Stimulated activated CD8-positive, alpha-beta memory T cell treated with anti-CD3 and anti-CD28 coated beads, Interleukin-15, amount 100 ng/mL, for 4 hours (primary cell): ENCODE measurements at places on chromosomes 12 and 14.
A peak's percentile ranks its signal among the peaks of the same experiment; 100 is the strongest.

DNA sequence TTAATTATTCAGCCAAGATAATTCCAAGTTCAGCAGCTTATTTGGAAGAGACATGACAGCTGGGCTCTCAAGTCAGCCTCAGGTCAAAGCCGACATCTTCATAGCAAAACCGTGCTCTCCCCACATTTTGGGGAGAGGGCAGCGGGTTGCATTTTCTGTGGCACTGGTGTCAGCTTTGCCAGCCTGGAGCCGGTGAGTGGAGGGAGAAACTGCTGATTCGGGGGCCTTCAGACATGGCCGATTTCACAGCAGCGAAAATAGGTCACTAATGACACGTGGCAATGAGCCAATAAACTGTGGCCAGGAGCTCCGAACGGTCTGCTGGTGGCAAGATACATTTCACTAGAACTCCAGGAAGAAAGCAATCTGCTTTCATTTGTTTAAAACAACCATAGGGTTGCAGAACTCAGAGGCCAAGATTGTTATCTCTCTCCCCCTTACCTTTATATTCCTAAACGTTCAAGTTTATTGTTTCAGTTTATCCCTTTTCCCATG is 173.2 kb downstream of the CAND1 start:
- DNase-seq, result no peak

DNA sequence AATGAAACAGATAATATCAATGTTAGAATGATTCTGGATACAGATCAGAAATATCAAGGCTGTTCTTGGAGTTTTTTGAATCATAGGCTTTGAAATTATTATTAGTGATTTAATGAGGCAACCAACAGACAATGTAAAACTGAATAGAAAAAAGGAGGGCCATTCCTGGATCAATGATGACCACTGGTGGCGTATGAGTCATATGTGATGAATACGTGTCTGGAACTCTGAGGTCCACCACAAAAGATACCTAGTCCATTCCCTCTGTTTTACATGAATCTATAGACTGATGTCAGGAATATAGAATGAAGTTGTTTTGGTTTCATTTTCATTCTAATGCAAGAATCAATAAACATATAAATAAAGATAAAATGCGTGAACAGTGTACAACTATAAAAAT is 78.3 kb upstream of the RTL1 start:
- no peak for DNase-seq

DNA sequence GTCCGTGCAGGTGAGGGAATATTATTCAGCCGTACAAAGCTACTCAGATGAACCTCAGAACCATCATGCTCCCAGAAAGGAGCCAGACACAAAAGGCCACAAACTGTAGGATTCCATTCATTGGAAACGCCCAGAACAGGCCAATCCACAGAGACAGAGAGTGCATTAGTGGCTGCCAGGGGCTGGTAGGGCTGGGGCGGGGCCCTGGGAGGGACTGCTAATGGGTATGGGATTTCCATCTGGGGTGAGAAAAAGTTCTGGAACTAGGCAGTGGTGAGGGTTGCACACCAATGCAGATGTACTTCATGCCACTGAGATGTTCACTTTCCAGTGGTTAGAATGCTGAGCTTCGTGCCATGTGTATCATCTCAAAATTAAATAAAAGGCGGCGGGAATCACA is 101.1 kb downstream of the RFLNA start:
- no peak for DNase-seq

DNA sequence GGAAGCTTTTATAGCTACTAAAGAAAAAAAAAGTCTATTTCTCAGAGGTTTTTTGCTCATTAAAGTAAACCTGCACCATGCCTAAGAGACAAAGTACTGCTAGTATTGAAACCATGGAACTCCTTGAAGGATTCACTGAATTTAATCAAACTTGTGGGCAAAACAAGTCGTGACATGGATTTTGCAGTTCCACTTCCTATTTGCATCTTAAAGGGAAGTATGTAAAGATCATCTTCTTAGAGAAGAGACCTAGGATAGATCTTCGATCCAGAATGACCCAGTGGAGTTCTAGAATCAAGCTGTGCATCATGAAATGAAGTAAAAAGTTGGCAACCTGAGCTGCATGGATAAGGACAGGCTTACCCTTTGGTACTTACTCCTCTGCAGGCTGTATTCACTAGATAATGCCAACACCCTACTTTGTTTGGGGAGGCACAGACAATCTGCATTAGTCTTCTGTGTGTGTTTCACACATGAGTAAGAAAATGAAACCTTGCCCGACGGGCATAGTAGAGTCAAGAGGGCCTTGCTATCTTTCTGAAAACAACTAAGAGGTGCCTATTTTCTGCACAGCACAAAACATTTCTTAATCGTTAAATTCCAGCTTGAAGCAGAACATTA is 1.9 kb downstream of the GNG2 start:
- no peak for DNase-seq

- no peak for DNase-seq
Measured at GRCh38 chr12:49541140-49541861, 2.5 kb downstream of the KCNH3 start.

- no peak for DNase-seq
Measured at GRCh38 chr12:42187799-42188198, 43.1 kb upstream of the GXYLT1 start.

DNA sequence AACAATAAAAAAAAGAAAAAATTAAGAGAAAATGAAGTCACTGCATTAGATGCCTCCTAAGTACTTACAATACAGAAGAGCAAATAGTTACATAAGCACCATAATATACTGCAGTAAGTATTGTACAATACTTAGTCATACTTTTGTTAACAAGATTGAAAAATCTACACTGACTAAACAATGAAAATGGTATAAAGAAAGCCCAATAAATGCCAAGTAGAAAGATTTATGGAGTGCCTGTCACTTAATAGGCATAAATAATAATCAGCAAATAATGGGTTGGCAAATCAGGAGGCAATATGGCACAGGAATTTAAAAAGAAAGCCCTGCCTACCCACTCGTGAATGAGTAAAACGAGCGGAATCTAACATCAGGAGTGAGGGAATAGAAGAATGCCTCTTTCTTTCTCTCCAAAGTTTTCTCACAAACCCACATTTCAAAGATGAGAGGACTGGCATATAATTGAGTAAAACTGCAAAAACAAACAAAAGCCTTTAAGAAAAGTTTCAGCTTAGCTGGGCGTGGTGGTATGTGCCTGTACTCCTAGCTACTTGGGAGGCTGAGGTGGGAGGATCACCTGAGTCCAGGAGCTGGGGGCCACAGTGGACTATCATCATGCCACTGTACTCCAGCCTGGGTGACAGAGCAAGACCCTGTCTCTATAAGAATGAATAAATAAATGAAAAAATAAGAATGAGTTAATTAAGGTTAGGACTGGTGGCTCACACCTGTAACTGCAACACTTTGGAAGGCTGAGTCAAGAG is 36.1 kb downstream of the CRY1 start:
- DNase-seq, result no peak

DNA sequence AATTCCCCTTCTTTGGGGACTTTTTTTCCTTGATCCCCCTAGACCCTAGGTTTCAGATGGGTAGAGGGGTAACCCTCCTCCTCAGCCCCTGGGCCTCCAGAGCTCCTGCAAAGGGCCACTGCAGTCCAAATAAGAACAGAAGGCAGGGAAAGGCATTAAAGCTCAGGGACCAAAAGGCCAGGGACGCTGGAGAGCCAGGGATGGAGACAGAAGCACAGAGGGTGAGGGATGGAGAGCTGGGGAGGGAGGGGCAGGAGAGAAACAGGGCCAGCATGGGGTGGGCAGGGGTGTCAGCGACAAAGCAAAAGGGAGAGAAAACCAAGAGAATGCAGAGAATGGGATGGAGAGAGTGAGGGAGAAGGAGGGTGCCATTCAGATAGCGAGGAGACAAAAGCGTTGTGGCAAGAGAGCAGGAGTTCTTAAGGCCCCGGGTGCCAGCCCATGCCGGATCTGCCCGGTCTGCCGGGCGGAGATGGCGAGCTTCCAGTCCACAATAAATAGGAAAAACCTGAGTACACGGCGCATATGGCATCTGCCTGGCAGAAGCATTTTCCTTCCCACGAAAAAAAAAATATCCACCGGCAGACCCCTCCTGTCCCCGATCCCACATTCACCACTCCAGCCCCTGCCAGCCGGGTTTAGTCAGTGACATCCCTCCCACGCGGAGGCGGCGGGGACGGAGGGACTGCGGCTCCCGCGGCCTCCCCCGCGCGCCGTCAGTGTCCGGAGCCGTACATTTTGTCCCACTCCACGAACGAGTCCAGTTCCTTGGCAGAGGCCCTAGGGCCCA is 28.6 kb downstream of the FIGNL2 start:
- DNase-seq, result no peak

GRCh38 chr12:111773801-111774551 is 7.2 kb downstream of the ALDH2 start:
- DNase-seq, result no peak

- DNase-seq, result no peak
Measured at GRCh38 chr12:104553421-104553820, 96.7 kb downstream of the CHST11 start.

DNA sequence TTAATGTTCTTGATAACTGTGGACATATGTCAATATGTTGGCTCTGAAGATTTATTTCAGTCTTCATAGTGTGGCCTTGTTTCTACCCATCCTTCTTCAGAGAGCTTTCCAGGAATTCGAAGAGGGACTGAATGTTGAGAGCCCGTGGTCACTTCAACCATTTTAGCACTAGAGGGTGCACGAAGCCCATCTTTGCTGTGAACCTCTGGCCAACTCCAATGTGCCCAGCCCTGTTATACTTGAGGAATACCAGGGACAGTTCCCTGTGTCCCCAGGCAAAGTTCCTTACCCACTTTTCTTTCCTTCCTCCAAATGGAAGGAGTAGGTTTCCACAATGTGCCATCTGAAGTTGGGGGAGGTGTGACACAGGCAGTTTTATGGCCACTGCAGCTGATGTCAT is 603.5 kb downstream of the RPL10L start:
- no peak for DNase-seq

- DNase-seq, result peak; percentile 21
Measured at GRCh38 chr14:104794099-104794498, 1.4 kb downstream of the AKT1 start.

DNA sequence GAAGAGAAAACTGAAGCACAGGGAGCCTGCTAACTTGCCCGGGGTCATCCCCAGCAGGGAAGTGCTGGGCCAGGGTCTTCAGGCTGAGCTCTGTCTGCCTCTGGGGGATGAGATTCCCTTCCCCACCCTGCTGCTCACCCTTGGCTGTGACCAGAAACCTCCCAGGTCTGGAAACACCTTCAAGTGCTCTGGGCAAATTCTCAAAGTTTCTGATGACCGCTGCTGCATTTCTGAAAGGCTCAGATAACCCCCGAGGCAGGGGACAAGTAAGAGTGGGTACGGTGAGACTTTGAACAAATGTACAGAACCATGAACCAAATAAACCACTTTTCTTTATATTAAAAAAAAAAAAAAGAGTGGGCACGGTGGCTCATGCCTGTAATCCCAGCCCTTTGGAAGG is 41.3 kb downstream of the LTBP2 start:
- no peak for DNase-seq
